ENCODE measurements at places on chromosomes 6 and 20.

- DNase-seq, result peak; percentile 58
Measured at GRCh38 chr20:48776306-48776705, 51.5 kb downstream of the PREX1 start.

DNA sequence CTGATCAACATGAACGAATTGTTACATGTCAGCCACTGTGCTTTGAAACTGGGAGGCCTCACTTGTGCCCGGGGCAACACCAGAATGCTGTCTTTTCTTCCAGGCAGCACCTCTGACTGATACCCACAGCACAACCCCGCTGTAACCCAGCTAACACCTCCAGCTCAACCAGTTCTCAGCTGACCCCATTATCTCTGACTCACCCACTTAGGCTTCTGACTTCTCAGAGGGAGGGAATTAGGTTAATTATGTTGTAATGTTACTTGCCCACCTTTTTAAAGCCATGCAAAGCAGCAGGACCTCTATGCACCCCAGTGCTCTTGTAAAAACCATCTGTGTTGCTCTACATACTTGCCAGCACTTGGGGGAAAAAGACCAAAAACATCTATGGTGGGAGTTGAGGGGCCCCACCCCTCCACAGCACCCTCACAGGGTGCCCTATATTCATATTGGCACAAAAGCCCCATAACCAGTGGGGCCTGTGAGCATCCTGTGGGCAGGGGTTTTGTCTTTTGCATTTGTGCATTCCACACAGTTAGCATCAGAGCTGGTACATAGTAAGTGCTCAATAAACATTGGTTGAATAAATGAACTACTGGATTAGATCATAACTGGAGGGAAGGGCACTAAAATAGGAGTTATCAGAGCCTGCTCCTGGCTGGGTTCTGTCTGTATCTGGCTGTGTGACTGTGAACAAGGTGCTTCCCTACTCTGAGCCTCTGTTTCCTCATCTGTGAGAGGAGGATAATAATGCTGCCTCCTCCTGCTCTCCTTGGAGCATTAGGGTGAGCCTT lies 22.3 kb downstream of the BNIP5 start:
- no peak for DNase-seq

GRCh38 chr20:56788671-56789610 lies 159.8 kb downstream of the TFAP2C start:
- DNase-seq, result no peak

- no peak for DNase-seq
Measured at GRCh38 chr6:110039981-110040383, 61.9 kb downstream of the GPR6 start.

GRCh38 chr20:46900086-46900485 lies 5.4 kb downstream of the EYA2 start:
- DNase-seq, result no peak

DNA sequence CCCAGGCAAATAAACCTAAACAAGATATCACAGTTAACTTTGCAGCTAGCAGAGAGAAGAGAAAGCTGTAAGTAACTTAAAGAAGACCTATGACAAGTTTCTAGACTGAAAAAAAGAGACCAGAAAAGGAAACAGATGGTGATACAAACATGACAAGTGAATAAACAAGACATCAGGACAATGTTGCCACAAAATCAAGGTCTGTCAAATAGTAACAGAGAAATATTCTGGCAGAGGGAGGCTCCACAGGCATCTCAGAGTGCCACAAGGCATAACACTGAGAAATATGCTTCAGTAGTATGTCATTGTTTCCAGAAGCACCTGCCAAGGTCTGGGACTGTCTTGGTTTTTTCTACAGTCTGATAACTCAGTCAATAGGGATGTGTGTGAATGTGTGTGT lies 332.2 kb downstream of the KHDRBS2 start:
- no peak for DNase-seq

GRCh38 chr6:133202610-133203343 lies 38.4 kb upstream of the EYA4 start:
- DNase-seq, result no peak

- DNase-seq, result no peak
Measured at GRCh38 chr6:150684161-150684560, 84.5 kb downstream of the PLEKHG1 start.

DNA sequence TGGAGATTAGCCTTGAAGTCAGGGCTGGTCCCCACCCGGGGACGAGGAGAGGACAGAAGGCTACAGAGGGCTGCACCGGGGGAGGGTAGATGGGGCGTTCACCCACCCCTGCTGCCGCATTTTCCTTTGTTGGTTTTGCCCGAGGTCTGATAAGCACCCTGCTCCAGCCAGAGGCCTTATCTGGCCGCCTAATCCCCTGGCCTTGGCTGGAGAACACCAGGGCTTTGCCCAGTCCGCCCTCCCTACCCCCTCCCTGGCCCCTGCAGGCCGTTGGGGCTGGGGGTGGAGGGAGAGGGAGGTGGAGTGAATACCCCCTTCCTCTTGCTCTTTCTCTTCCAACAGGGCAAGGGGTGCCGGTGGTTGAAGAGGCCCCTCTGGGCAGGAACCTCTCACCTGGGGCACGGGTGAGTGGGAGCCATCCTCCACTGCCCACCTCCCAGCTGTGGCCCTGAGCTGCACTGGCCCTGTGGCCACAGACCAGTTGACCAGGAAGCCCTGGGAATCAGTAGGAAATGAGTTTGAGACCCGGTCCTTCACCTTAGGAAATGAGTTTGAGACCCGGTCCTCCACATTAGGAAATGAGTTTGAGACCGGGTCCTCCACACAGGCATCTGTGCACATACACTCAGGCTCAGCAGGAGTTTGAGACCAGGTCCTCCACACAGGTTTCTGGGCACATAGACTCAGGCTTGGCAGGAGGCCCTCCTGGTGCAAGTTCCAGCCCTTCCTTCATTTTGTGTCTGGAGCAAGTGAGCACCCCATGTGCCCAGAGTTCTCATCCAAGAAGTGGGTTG lies 12.0 kb upstream of the GATA5 start:
- no peak for DNase-seq

DNA sequence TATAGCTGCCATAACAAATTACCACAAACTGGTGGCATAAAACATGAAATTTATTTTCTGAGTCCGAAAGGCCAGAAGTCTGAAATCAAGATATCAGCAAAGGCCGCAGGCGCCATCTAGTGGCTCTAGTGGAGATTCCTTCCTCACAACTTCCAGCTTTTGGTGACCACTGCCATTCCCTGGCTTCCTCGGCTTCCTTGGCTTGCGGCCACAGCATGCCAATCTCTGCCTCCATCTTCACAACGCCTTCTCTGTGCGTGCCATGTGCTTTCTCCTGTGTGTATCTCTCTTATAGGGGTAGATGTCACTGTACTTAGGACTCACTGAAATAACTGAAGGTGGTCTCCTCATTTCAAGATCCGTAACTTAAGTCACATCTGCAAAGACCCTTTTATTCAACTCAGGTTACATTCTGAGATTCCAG lies 5.4 kb upstream of the PLAGL1 start:
- DNase-seq, result peak; percentile 87

DNA sequence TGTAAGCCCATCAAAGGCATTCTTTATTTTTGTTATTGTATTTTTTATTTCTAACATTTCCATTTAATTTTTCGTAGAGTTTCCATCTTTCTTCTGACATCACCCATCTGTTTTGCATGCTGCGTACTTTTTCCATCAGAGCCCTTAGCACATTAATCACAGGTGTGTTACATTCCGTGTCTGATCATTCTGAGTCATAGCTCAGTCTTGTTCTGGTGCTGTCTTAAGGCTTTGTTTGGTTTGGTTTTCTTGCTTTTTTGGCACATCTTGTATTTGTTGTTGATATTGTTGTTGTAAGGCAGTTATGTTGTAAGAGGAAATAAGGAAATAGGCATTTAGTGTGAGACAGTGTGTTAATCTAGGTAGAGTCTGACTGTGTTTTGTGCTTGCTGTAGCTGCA lies 214.6 kb upstream of the CDH4 start:
- no peak for DNase-seq

DNA sequence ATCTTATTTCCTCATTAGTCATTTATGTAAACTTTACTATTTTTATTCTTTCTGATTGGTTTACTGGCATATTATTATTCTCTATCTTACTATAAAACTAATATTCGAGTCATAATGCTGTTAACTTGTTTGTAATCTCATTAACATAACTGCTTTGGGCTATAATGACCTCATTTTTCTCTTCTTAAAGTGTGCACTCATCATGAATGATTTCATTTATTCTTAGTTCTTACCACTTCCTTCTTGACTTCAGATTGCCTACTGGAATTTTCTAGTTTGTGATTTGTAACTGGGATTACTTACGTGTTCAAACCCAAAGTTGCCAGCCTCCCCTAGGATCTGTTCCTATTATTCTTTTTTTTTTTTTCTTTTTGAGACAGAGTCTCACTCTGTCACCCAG lies 91.8 kb upstream of the TNFAIP3 start:
- no peak for DNase-seq

- DNase-seq, result no peak
Measured at GRCh38 chr6:95544517-95545225, 32.7 kb upstream of the MANEA start.

DNA sequence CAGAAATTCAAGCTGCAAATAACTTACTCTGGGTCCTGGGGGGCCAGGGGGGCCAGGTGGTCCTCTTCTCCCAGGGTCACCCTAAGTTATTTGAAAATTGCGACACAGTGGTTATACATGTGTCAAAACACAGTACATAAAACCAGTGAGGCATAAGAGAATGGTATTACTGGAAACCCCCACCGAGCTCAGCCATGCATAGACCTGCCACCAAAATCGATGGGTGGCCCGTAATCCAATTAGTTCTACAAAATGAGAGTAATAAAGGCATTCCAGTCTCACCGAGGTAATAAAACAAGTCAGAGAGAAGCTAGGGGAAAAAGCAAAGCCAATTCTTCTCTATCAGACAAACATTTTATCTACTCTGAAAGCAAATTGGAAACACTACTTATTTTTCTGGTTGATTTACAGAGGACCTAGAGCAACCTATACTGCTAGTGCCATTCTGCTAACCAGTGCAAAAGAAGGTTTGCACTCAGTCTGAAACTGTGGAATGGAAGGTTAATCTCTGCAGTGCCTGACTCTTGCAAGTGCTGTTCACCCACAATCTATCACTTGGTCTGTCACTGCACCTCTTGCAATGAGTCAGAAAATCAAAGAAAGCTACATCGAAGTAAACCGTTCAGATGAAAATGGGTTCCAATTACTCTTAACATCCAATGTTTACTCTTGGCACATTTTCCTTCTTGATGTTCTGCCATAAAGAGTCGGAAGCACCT lies 32.4 kb downstream of the COL9A1 start:
- no peak for DNase-seq

GRCh38 chr6:151379933-151380847 lies 11.2 kb downstream of the ZBTB2 start:
- DNase-seq, result no peak

GRCh38 chr20:25325073-25325472 lies 65.6 kb downstream of the ABHD12 start:
- no peak for DNase-seq

DNA sequence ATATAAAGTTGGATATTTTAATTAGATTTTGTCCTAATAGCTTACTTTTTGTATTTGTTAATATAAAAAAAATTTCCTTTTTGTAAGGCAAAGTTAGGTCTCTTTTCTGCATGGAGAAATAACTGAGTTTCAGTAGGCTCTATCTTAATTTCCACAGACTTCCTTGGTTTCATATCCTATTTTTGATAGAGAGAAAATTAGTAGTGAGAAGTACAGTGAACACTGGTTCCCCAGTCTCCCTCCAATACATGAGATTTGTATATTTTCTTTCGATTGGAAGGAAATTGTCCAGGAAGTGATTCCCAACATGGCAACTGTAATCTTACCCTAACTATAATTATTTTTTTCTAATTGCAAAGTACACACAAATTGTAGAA lies 26.4 kb downstream of the TRIM27 start:
- no peak for DNase-seq

- no peak for DNase-seq
Measured at GRCh38 chr20:17987988-17988387, 19.2 kb downstream of the MGME1 start.

GRCh38 chr20:21808863-21809664 lies 103.6 kb downstream of the PAX1 start:
- no peak for DNase-seq

DNA sequence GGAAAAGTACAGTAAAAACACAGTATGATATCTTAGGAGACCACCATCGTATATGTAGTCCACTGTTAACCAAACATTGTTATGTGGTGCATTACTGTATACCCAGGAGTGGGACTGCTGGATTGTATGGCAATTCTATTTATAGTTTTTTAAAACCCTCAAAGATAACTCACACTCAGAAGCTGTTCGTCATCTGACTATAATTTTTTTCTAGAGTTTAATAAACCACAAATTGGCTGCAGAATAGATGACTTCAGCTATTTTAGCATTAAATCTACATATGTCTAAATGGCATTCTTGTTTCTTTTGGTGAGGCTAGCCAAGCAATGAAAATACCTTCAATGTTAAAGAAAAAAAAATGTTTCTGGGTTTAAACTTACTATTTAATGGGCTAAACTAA lies 134.2 kb upstream of the BMP5 start:
- no peak for DNase-seq

DNA sequence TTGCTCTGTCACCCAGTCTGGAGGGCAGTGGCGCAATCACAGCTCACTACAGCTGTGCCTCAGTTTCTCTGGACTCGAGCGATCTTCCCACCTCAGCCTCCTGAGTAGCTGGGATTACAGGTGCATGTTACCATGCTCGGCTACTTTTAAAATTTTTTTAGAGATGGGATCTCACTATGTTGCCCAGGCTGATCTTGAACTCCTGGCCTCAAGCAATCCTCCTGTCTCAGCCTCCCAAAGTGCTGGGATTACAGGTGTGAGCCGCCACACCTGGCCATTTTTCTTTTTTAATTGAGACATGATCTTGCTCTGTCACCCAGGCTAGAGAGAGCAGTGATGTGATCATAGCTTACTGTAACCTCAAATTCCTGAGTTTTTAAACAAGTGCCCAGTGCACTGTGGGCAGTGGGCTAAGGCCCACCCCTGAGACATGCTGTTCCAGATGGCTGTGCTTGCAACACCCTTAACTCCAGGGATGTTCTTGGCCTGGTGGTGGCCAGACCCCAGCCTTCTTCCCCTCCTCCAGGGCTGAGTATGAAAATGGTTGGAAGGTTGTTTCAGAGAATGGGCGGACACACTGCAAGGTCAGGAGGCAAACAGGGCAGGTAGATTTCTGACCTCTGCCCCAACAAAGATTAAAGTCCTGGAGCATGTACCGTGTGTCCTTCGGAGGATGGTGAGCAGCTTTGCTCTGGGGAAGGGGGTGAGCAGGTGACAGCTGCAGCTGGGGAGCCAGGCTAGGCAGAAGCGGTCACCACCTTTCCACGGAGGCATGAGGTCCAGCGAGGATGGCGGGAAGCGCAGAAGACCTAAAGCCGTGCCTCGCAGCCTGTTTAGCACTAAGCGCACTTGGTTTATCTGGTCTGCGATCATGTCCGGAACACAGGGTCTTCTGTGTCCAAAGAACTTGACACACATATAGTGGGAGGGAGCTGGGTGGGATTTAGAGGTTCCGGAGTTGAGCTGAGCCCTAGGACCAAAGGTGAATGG lies 1.4 kb upstream of the FAM83C start:
- no peak for DNase-seq
